ENCODE measurements at places on chromosomes 11 and 22.
A peak's percentile ranks its signal among the peaks of the same experiment; 100 is the strongest.

GRCh38 chr22:35465109-35465701 is 65.3 kb downstream of the MCM5 start:
- DNase-seq, result no peak

DNA sequence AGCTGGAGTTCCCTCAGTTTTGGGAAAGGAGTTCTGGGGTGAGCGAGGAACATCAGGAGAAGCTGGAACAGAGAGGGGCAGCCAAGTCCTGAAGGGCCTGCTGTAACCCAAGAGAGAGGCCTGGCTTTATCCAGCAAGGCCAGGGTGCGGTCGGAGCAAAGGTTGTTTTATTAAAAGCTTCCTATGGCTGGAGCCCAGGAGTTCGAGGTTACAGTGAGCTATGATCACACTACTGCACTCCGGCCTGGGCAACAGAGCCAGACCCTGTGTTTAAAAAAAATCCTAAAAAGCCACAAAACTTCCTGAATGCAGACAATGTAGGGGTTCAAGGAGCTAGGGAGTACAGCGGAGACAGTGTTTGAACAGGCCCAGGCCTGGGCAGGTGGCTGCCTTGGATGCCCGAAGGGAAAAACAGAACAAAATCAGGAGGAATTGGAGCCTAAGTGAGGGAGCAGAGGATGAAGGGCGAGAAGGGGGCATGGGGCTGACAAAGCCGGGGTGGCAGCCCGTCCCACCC is 22.2 kb upstream of the MALAT1 start:
- no peak for DNase-seq

DNA sequence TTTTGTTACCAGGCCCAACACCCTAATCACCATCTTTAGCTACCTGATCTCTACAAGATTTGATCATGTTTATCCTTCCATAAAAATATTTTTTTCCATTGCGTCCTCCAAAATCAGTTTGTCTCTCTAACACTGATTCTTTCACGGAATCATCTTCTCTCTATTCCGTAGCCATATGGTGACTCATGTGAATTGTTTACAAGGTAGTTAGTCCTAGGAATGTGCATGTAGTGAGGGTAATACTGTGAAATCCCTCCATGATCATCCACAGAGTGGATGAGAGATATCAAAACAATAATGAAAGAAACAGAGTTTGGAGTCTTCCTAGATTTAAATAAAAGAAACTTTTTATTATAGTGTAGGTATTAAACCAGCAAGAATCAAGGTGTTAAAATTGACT is 230.2 kb downstream of the METTL15 start:
- no peak for DNase-seq

DNA sequence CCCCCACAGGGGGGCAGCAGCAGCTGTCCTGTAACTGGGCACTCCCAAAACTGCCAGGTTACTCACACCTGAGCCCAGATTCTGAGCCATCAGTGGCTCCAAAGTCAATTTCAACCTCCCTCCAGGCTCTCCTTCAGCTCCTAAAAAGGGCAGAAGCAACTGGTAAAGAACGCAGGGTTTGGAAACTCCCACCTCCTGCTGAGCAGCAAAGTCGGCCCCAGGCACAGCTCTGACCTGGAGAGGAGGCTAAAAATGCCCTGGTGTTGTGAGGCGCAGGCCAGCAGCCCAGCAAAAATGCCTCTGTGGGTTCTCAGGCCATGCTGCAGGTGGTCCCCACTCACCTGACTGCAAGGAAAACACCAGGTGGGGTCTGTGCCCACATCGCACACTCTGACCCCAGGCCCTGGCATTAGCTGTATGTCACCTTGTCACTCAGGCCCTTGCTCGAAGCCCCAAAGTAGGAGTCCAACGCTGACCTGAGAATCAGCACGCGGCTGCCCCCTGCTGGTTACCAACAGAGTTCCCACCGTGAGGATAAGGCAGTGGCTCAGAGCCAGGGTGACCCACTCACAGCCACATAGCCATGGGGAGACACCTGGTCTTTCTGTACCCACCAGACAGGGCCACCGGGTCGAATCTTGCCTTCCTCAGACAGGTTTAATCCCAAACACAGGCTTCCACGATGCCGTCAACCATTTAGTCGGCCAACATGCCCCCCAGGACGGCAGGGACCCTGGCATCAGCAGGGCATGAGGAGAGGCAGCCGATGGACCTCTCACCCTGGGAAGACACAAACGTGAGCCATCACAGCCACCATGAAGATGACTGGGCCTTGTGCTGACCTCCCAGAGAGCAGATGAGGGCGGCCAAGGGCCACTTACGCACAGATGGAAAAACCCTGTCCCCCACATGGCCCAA is 11.1 kb downstream of the POLR3H start:
- DNase-seq, result peak; percentile 43

GRCh38 chr11:28512143-28512756 is 404.1 kb downstream of the METTL15 start:
- DNase-seq, result no peak

DNA sequence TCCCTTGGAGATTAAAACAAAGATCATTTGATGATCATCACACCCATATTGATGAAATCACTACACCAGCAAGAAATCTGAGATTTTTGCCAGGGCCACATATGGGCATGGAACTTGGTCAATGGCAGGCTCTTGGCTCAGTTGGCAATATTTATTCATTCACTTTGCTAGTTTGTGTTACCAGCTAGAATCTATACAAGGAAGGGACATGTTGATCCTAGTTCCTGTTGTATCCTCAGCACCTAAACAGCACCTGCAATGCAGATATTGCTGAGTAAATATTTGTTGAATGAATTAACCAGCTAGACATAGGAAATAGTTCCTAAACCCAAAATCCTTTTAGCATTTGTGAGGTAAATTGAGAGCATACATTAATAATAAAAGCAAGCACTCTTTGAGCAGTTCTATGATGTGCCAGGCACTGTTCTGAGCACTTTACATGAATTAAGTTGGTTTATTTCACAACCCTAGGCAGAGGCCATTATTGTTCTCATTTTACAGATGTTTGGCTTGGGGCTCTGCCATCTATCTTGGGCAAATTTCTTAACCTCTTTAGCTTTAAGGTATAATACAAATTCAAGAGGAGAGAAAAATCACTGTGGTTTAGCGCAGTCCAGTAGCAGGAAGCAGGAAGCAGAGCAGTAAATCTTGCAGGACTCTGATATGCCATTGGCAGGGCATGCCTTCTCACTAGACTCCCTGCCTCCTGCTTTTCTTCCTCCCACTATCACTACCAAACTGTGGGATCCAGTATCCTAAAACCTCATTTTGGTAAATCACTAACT is 1.6 kb downstream of the TRIM68 start:
- no peak for DNase-seq

DNA sequence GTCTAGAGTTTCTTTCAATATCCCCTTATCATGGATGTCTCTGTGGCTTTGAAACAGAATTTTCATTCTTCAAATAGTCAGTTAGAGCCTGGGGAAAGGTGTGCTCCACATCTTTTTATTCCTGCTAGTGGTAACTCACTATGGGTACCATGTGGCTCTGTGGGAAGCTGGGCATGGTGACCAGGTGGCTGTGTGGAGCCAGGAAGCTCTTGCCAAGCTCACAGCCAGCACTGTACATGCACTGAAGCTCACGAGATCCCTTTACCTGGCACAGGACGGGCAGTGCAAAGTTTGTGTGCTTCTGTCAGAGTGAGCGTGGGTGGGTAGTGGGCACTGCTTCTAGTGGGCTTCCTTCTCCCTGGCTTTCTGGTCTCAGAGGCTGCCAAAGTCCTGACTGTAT is 6.3 kb upstream of the KDM4F start:
- no peak for DNase-seq

DNA sequence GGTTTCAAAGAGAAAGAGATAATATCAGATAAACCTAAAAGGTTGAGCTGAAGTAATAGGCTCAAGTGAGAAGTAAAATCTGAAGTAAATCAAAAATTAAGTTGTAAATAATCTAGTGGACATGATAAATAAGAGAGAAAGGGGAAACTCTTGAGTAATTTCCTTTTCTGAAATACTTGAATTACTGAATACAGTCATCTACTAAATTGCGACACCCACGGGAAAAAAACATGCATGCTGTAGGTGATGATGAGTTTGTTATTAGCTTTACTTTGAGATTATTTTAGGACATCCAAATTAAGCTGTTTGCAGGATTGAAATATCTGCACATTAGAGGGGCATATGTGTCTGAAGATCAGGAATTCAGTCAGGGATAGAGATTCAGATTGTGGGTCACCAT is 50.0 kb upstream of the CARD18 start:
- DNase-seq, result no peak

- no peak for DNase-seq
Measured at GRCh38 chr11:67691149-67691548, 16.7 kb upstream of the ALDH3B2 start.

DNA sequence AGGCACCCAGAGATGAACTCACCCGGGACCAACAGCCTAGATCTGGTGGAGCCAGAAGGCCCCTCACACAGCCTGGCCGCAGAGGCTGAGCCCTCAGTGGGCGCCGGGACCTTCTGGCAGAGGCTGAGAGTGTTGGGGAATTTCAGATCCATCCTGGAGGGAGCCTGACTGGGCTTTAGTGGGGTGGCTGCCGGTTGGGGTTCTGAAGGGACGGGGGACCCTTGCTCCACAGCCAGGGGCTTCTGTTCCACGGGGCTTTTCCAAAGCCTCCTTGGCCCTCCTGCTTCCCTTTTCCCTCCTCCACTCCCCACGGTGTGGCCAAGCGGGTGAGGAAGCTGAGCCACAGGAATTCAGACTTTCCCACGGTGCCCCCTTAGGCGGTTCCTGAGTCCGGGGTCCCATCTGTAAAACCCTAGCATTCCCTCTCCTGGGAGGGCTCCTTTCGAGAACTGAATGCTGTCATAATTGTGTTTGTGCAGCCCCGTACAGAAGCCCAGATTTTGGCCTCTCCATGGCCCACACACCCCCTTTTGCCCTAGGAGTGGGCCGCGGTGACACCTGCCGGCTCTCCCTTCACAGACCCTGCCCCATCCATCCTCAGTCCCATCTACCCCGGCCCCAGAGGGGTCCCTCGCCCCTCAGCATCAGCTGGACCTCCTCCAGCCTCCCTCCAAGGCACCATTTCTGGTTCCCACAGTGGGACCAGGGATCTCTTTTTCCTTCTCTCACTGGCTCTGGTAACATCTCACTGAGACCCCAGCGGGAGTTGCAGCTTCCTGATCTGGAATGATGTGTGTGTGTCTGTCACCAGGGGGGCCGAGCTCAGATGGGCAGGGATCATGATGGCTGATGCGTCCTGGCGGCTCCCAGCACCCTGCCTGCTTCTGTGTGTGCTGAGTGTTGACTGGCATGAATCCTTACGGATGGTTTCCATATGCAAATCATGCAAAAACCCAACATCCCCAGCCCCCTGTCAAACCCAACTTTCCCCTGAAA is 1048.4 kb downstream of the TBC1D22A start:
- DNase-seq, result no peak

GRCh38 chr11:31655483-31655882 is 145.9 kb downstream of the ELP4 start:
- peak; percentile 95 for DNase-seq

DNA sequence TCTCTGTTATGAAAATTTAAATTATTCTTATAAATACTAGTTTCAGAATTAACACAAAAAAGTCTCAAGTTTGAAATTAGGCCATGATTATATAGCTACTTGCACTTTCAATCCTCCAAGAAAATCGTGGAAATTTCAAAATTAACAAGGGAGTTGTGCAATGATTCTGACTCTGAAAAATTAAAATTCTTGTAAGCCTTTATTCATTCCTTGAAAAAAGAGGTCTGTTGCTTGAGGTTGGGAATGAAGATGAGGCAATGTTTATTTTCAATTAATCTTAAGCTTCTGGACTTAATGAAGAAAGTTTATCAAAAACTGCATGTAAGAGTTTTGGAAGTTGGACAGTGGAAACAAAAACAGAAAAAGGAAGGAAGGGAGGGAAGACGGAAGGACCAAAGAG is 128.2 kb upstream of the FIBIN start:
- no peak for DNase-seq

GRCh38 chr22:19344420-19344819 is 52.9 kb upstream of the CLTCL1 start:
- DNase-seq, result no peak

DNA sequence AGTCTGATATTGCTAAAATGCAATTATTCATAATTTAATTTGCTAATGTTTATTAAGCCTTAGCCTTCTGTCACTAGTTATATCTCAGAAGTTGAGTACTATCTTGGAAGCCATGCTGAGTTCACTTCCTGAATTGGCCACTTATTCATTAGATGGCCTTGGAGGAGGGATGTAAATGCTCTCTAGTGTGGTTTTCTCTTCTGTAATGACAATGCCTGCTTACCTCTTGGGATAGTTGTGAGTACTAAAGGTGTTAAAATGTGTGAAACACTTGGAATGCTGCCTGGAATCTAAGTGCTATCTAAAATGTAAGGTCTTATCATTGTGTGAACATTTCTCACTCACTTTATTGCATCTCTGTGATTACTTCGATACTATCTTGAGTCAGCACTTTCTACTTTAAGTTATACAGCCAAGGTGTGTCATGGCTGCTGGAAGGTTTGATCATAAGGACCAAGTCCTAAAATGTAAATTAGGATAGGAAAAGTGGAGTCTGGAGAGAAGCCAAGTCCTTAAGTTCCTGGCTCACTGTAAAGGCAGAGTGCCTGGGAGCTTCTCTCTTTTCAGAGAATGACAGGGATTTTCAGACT is 12.4 kb downstream of the GLYATL2 start:
- peak; percentile 6 for DNase-seq

DNA sequence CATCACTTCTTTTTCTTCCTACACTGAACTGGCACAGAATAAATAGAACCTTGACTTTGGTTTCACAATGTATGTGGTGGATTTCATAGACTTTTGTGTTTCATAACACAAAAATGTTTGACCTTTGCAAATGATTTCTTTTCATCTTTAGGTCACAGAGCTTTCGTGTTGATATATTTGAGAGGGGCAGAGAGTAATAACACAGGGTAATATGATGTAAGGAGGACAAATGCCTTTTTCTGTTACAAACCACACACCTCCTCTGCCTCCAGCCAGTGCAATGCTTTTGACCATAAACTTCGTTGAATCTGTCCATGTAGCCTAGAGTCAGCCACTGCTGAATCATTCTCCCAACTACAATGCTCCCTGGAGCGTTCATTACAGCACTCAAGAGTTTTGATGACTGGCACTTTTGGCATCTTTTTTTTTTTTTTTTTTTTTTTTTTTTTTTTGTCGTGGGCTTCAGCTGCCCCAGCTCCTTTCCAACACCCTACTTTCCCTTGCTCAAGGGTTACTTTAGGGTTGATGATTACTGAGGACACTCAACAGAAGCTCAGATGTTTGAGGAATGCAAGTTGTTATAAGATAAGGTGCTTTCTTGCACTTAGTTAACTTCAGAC is 11.4 kb upstream of the CAT start:
- peak; percentile 94 for DNase-seq

- DNase-seq, result peak; percentile 13
Measured at GRCh38 chr11:120810251-120810650, 213.7 kb upstream of the TBCEL start.

GRCh38 chr11:4643076-4643475 is 706 bp upstream of the OR51E1 start:
- no peak for DNase-seq

DNA sequence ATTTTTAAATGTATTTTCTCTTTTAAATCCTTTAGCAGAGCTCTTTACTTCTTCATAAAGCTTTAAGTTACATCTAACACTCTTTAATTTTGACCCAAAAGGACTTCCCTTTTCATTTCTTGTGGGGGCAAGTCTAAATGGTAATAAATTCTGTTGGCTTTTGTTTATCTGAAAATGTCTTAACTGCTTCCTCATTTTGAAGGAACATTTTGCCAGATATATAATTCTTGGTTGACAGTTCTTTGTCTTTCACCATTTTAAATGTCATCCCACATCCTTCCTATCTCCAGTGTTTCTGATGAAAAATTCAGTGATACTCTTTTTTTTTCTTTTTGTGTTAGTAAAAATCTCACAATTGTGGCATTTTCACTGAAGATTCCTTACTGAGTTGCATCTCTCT is 44.7 kb upstream of the ZBTB44 start:
- DNase-seq, result no peak

- DNase-seq, result no peak
Measured at GRCh38 chr11:78179459-78180071, 8.9 kb downstream of the KCTD21 start.

All from RCC 7860 (cell line).